ENCODE measurements at places on chromosomes 6 and 20. TPM values are rescaled to one million over a fixed set of nuclear protein-coding genes. Genes with fewer than 3 reads are reported as not detected.

- H3K27ac ChIP-seq: peak overlapping the region; percentile 90
- DNase-seq: peak; percentile 27
- peaks cover 23% of the 10 kb centered on the region for H3K4me1 ChIP-seq
- no peaks in the 10 kb centered on the region for H3K27me3 ChIP-seq
Measured at GRCh38 chr20:36573798-36574365, 485 bp downstream of the TGIF2 start.

GRCh38 chr6:34475238-34475682 lies 9.4 kb downstream of the PACSIN1 start:
- no peak overlapping the region for H3K4me3 ChIP-seq
- H3K27ac ChIP-seq: no peak overlapping the region
- no peak for DNase-seq
- no peaks in the 10 kb centered on the region for H3K4me1 ChIP-seq
- no peaks in the 10 kb centered on the region for H3K27me3 ChIP-seq

DNA sequence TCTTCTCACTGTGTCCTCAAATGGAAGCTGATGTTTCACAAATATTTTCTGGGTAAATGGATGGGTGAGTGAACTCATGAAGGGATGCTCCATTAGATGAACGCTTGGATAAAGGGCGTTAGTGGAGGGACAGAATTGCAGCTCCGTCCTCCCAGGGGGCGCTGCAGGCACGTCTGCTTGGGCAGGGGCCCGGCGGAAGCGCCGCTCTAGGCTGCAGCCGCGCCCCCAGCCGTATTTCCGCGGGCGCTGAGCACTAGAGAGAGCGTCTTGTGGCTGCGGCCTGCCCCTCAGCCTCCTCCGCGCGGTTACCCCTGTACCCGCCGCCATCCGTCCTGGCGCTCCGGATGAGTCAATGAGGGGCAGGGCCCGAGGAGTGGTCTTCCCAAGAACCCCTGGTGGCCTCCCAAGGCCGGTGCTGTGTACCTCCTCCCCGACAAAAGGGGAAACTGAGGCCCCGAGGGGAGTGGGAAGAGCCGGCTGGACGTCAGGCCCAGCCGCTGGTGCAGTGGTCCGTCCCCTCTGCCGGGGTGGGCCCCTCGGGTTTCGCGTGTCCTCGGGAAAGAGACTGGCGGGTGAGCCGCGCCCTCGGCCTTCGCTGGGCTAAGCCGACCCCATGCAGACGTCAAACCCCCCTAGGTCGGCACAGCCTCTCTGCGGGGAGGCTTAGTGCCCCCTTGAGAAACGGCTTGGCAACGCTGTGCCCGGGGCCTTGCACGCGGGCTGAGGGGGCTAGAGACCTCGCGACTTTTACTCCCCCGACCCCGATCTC lies 11.5 kb upstream of the SNHG17 start:
- peaks cover 12% of the 10 kb centered on the region for H3K36me3 ChIP-seq
- H3K4me1 ChIP-seq: peaks cover 14% of the 10 kb centered on the region
- peak overlapping the region; percentile 76 for H3K27ac ChIP-seq

DNA sequence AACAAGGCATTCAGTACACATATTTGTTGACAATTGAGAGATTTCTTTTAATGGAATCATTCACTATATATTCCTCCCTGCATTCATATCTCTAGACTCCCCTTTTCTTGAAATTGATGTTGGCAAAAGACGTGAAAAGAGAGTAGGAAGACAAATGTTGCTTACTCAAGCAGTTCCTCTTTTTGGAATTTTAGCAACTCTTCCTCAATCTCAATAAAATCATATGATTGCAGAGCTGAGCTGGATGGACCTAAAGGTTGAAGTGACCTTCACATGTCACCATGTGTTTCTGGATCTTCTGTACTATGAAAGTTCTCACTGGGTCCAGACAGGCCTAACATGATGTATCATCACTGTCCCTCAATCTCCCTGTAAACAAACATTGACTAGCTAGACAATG lies 18.6 kb downstream of the ADGRF1 start:
- no peak overlapping the region for H3K4me3 ChIP-seq
- H3K27me3 ChIP-seq: no peaks in the 10 kb centered on the region
- DNase-seq: no peak

GRCh38 chr20:52103913-52104545 lies 87.5 kb downstream of the ZFP64 start:
- no peaks in the 10 kb centered on the region for H3K36me3 ChIP-seq
- no peak overlapping the region for H3K27ac ChIP-seq
- no peak for DNase-seq
- peak overlapping the region; percentile 47 for H3K4me3 ChIP-seq
- H3K4me1 ChIP-seq: peaks cover 31% of the 10 kb centered on the region

DNA sequence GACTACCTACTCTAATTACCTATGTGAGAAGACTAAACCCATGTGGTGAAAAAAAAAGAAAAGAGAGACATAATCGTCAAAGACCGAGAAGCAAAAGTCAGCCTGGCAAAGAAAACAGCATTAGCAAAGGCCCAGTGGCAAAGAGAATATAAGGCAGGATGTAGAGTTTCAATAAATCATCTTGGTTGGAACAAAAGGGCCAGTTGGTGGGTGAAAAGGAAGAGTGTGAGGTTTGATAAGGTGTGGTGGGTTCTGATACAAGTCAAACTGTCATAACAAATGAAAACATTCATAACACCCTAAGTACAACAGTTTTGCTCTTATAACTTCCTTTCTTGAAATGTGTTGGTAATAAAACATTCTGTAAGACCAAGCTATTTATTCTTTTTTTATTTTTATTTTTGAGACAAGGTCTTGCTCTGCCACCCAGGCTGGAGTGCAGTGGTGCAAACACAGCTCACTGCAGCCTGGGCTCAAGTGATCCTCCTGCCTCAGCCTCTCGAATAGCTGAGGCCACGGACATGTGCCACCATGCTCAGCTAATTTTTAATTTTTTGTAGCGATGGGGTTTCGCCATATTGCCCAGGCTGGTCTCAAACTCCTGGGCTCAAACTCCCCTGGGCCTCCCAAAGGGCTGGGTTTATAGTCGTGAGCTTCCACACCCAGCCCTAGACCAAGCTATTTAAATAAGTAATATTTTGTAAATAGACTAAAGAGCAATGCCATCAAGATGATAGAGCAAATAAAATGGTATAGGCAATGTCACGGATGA lies 18.9 kb upstream of the GTF3C6 start:
- no peak overlapping the region for H3K27ac ChIP-seq
- no peaks in the 10 kb centered on the region for H3K4me1 ChIP-seq
- H3K36me3 ChIP-seq: no peaks in the 10 kb centered on the region
- DNase-seq: no peak
- H3K4me3 ChIP-seq: no peak overlapping the region
- H3K27me3 ChIP-seq: no peaks in the 10 kb centered on the region

DNA sequence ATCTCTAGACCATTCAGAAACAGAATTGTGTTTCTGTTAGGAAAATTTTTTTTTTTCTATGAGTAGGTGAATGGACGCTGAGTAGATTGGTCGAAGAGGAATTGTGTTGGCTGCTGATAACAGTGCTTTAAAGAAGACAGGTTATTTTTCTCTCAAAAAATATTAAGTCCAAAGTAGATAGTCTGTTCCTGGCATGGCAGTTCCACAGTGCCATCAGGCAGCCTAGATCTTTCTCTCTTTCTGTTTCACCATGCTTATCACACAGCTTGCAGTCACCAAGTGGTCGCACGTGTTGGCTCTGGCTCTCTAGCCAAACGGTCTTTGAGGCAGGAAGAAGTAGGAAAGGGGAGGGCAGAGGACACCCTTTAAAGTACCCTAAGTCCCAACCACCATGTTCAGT lies 22.4 kb upstream of the SERINC3 start:
- no peak overlapping the region for H3K4me3 ChIP-seq
- DNase-seq: no peak
- no peaks in the 10 kb centered on the region for H3K27me3 ChIP-seq
- H3K4me1 ChIP-seq: peaks cover 62% of the 10 kb centered on the region
- H3K36me3 ChIP-seq: no peaks in the 10 kb centered on the region
- H3K27ac ChIP-seq: no peak overlapping the region

- H3K36me3 ChIP-seq: no peaks in the 10 kb centered on the region
- peaks cover 85% of the 10 kb centered on the region for H3K4me1 ChIP-seq
- no peak overlapping the region for H3K4me3 ChIP-seq
- no peak for DNase-seq
- H3K27me3 ChIP-seq: no peaks in the 10 kb centered on the region
Measured at GRCh38 chr6:36824253-36824652, 15.0 kb downstream of the CPNE5 start.

DNA sequence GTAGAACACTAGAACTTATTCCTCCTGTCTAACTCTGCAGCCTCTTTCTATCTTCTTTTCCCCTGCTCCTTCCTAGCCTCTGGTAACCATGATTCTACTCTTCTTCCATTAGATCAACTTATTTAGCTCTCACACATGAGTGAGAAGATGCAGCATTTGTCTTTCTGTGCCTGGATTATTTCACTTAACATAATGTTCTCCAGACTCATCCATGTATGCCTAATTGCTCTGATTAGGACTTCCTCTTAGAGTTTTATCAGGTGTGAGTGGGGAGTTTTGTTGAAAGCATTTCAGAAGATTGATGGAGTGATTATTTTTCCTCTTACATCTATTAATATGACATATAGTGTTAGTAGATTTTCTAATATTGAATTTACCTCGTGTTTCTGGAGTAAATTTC lies 140.4 kb downstream of the CDKAL1 start:
- H3K4me3 ChIP-seq: no peak overlapping the region
- no peak overlapping the region for H3K27ac ChIP-seq
- H3K36me3 ChIP-seq: no peaks in the 10 kb centered on the region
- DNase-seq: no peak
- no peaks in the 10 kb centered on the region for H3K27me3 ChIP-seq

DNA sequence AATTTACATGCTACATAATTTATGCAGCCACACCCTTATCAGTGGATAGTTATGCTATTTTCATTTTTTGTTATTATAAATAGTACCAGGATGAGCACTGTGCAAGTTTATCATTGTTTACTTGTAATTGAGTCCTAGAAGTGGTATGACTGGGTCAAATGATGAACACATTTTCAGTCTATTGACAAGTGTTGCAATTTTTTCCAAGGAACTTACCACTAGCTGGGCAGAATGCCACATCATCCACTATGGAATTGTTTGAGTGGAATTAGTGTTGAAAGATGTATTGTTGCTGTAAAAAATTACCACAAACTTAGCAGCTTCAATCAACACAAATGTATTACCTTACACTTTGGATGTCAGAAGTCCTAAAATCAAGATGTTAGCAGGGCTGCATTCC lies 38.1 kb upstream of the OPN5 start:
- no peaks in the 10 kb centered on the region for H3K27me3 ChIP-seq
- DNase-seq: no peak
- H3K27ac ChIP-seq: no peak overlapping the region
- H3K4me3 ChIP-seq: no peak overlapping the region
- peaks cover 9% of the 10 kb centered on the region for H3K4me1 ChIP-seq
- no peaks in the 10 kb centered on the region for H3K36me3 ChIP-seq

DNA sequence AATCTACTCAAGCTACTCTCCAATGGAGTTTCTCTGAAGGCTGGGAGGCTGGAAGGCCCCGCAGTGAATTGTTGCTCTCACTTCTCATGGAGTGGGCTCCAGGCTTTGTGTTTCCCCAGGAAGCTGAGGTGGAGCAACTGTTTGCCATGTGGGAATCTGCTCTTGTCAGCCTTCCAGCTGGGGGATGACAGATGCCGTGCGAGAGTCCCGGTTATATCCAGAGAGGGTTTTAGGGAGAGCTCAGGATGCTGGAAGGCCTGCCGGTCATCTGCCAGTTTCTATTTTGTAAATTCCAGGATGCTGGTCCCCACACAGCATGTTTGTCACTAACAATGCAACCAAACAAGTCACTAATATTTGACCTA lies 98.2 kb upstream of the NAA20 start:
- peak; percentile 48 for DNase-seq
- peak overlapping the region; percentile 31 for H3K27ac ChIP-seq
- no peak overlapping the region for H3K4me3 ChIP-seq

GRCh38 chr6:3340894-3341293 lies 82.1 kb downstream of the PSMG4 start:
- H3K27me3 ChIP-seq: no peaks in the 10 kb centered on the region
- no peak overlapping the region for H3K4me3 ChIP-seq
- H3K27ac ChIP-seq: no peak overlapping the region
- no peaks in the 10 kb centered on the region for H3K36me3 ChIP-seq

DNA sequence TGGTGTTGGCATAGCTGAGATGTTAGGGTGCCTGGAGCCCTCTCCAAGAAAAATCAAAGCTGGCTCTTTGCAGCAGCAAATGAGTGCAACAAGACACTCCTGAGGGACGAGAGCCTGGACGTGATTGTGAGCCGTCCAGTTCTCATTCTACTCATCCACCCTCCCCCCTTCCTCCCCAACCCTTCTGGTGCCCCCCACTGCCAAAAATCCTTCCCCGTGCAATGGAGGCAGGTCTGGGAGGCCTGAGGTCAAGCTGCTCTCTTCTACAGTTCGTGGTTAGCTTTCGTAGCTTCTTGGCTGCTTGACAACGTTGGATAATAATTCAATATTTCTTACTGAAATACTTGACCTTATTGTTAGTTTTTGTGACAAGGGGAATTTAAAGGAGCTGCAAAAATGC lies 185.3 kb upstream of the SUPT3H start:
- H3K27me3 ChIP-seq: no peaks in the 10 kb centered on the region
- no peak overlapping the region for H3K27ac ChIP-seq
- H3K4me1 ChIP-seq: peaks cover 7% of the 10 kb centered on the region

- peaks cover 14% of the 10 kb centered on the region for H3K4me1 ChIP-seq
- no peaks in the 10 kb centered on the region for H3K27me3 ChIP-seq
- H3K27ac ChIP-seq: peak overlapping the region; percentile 87
Measured at GRCh38 chr6:3117912-3118352, 579 bp upstream of the BPHL start.

GRCh38 chr6:362924-363249 lies 28.7 kb upstream of the IRF4 start:
- H3K27me3 ChIP-seq: no peaks in the 10 kb centered on the region
- no peaks in the 10 kb centered on the region for H3K36me3 ChIP-seq
- no peak for DNase-seq
- H3K4me3 ChIP-seq: no peak overlapping the region

DNA sequence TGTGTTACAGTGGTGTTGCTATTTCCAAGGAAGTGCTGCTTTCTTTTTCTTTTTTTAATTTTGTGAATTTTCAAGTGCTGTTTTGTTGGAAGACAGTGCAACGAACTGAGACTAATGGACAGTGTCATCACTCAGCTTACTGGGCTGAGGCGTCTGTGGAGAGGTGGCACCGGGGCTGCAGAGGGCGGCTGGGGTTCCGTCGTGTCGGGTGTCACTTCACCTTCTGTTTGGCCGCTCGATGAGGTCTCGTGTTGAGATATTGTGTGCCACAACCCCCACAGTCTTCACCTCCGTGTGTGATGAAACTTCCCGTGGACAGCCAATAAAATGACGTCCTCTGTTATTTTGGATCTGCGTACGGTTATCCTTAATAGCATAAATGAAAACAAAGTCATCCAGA lies 149.4 kb upstream of the SNX9 start:
- DNase-seq: no peak
- H3K4me1 ChIP-seq: peaks cover 12% of the 10 kb centered on the region
- peaks cover 25% of the 10 kb centered on the region for H3K36me3 ChIP-seq

Gene COL12A1
- 14.1 TPM for total RNA-seq

Gene CST7
- total RNA-seq: 1.6 TPM

Gene SLC17A1
- not detected for total RNA-seq

Gene BICRAL
- total RNA-seq: 12.1 TPM

Gene PGK2
- not detected for total RNA-seq

Gene SLC52A3
- total RNA-seq: 2.7 TPM

Gene ZNF334
- 1.6 TPM for total RNA-seq

Gene TCP11
- not detected for total RNA-seq

Gene LKAAEAR1
- total RNA-seq: not detected

Gene COL20A1
- not detected for total RNA-seq
